ENCODE measurements at places on chromosomes 6 and 20.

DNA sequence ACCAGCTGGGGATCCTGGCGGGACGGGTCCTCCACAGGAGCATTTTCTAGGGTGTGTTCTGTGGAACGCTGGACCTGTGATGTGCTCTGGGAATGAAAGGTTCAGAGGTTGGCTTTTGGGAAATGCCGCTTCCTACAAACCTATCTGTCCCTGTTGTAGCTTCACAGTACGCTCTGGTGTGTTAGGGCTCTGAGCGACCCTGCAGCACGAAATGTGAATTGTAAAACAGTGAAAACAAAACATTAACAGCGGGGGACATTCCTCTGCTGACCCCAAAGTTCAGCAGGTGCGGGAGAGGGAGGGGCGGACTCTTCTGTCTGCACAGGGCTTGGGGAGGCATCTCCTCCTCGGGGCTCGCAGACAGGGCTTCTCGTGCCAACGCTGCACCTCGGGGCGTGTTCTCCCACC is 155.9 kb downstream of the NRN1 start:
- DNase-seq = no peak

GRCh38 chr20:58695084-58695722 is 2.6 kb downstream of the NPEPL1 start:
- no peak for DNase-seq

- DNase-seq = no peak
Measured at GRCh38 chr20:32582659-32583580, 2.2 kb downstream of the NOL4L start.

GRCh38 chr6:169265486-169266131 is 12.0 kb upstream of the THBS2 start:
- no peak for DNase-seq

- DNase-seq = no peak
Measured at GRCh38 chr6:135913785-135914184, 62.3 kb downstream of the PDE7B start.

DNA sequence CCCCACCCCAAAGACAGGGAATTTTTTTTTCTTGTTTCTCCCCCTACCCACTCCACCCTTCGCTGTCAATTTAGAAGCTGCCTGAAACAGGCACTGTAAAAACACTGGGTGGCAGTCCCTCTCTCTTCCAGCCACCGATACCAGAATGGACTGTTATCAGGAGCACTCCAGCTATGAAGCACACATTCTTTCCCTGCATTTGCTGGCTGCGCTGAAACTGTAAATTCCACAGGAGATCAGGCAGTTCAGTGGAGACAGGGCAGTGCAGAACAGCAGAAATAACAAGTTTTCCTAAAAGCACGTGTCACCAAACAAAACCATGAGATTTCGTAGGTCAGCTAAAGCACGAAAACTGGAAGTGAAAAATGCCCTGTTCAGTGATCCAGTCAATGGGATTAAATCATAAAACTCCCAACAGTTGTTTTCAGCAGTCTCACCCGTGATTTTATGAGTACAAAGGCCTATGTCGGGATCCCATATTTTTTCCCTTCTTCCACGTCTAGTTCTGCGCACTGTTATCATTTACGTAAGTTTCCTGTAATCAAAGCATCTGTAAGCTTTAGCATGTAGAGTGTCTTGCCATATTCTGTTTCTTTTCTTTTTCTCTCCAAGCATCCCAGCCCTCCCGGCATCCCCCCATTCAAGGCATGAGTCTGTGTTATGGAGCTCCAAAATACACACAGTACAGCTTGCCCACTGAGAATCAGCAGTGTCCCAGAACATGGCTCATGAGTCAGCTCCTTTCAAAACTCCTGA is 359.9 kb upstream of the EPHA7 start:
- DNase-seq = no peak

DNA sequence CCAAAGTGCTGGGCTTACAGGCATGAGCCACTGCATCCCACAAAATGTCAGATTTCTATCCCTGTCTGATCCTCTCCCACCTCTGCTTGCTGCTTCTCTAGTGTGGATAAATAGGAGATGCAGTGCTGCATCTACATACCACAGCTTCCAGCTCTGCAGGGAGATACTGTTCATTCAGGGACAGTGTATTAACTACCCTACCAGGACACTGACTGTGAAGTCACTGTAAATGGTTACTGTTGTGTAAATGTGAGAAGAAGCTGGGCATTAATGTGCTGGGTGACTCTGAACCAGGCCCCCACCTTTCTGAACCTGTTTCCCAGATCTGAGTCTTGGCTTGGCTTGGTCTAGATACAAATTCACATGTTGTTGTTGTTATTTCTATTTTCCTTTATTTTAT is 488.6 kb upstream of the SULF2 start:
- DNase-seq = no peak

DNA sequence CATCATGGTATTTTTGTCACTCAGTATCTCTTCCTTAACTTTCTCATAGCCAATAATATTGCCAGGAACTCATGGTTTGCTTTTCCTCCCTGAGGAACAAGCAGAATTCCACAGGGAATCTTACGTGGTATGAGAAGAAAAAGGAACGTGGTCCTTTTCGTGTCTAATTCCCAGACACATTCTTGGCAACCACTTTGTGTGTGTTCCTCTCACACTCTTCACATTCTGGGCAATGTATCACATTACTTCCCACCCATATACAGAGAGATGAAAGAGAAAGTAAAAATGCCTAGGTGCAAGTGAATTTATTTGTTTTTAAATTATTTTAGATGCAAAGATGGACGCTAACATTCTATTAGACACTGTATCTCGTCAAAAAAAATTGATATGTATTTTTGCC is 102.7 kb downstream of the PTPRK start:
- DNase-seq = no peak

GRCh38 chr6:133431031-133431430 is 189.9 kb downstream of the EYA4 start:
- no peak for DNase-seq

- no peak for DNase-seq
Measured at GRCh38 chr20:37711001-37711400, 17.2 kb downstream of the CTNNBL1 start.

- no peak for DNase-seq
Measured at GRCh38 chr6:56663344-56663743, 20.7 kb upstream of the DST start.

DNA sequence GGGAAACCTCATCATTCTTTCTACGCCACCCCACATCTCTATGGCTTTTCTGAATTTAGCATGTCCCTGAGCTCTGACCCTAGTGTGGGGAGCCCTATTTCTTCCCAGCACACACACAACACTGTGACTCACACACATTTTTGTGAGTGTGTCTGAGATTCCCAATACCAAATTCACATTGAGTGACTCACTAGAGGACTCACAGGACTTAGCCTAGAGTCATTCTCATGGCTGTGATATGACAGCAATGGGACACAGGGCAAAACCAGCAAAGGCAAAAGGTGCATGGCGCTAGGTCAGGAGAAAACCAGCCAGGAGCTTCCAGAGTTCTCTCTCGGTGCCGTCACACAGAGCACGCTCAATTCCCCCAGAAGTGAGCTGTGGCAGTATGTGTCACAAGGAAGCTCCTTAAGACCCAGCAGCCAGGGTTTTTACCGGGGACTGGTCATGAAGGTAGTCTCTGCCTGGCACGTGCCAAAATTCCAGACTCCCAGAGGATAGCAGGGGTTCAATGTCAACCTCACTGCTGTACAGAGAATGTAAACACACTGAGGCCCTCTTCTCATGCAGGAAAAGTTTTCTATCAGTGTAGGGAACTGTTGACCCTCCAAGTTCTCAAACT is 6.2 kb downstream of the CSTL1 start:
- no peak for DNase-seq

DNA sequence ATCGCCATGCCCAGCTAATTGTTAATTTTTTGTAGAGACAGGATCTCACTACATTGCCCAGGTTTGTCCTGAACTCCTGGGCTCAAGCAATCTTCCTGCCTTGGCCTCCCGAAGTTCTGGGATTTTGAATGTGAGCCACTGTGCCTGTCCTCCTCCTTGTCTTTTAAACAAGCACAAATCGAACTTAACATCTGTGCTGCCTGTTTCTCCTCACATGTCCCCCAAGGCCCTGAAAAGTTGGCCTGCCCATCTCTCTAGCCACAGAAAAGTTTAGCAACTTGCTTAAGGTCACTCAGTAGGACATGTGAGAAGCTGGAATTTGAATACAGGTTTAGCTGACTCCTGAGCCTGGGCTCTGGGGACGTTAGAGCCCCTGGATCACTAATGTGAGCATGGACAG is 115.7 kb upstream of the KCNG1 start:
- no peak for DNase-seq

GRCh38 chr20:31969991-31970390 is 2.0 kb downstream of the XKR7 start:
- no peak for DNase-seq

DNA sequence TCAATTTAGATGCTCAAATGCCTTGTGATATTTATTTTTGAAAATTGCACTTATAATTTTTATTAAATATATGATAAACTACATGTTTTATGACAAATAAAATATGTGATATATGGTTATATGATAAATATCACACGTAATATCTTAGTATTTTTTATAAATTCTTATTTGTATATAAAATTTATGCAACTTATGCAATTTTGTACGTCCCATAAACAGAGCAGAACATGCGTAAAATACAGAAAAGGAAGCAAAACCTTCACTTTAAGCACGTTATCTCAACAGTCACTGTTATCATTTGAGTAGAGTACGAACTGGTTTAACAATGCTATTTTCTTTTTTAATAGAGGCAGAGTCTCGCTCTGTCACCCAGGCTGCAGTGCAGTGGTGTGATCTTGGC is 15.7 kb upstream of the ADRM1 start:
- DNase-seq = no peak

DNA sequence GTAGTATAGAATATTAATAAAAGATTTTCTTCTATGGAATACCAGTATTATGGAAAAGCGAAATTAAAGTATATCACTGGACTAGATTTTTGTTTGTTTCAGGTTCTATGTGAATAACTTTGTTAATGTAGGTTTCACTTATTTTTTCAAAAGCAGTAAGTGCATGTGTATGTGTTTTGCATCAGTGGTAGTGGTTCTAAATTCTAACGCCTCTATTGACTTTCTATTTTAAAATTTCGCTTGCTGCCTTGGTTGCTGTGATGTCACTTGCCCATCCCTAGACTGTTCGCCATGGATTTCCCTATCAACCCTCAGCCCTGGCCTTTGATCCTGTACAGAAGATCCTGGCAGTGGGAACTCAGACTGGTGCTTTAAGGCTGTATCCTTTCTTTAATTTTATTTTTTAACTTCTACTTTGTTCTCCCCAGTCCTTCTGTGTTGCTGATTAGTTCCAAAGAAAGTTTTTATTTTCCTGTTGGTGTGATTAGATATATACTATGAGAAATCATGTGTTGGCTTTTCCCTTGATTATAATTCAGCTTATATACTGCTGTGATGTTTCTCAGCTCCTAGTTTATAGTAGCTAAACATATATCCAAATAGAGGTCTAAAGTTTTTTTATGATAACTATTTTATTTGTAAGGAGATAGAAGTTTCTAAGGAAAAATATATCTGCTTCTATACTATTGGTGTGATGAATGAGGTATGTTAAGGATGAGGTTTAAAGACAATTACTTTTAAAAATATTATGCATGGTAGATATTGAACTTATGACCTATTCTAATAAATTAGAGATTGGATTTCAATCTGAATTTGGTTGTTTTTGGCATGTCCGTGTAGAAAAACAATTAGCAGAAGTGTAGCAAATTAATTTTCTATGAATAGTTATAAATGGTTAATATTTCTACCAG is 1.7 kb downstream of the STXBP5 start:
- DNase-seq = no peak

DNA sequence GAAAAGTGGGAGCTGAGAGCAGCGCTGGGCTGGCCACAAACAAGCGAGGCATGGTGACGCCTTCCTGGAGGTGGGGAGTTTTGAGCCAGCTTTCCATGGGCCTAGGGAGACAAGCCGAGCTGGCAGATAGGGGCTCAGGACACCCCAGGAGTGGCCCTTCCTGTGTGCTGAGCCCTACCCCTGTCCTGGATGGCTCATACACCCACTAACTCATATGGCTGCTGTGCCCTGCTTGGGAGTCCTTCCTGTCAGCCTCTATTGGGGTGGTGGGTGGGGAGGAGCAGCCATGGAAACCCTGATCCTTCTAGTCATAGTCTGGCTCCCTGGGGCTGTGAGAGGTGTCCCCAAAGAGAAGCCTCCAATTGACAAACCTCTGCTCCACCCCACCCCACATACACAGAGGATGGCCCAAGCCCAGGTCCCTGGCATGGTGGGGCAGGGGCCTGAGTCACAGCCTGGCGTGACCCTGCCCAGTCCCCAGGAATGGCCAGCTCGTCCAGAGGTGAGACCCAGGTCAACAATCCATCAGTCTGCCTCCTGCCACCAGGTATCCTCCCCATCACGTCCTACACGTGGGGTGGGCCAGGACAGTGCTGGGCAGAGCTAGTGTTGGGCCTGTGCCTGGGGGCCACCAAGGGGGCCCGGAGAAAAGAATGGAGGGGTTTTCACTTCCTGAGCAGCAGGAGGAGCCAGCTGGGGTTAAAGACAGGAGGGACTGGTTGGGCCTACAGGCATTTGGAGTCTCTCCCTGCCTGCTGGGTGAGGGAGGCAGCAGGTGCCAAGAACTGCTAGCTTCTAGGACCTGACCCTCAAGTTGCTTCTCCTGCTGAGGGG is 52.2 kb downstream of the MRPL14 start:
- DNase-seq = no peak

GRCh38 chr20:10940941-10941340 is 267.1 kb upstream of the JAG1 start:
- DNase-seq = no peak

GRCh38 chr20:3751675-3752385 is 15.7 kb downstream of the ADISSP start:
- DNase-seq = no peak

DNA sequence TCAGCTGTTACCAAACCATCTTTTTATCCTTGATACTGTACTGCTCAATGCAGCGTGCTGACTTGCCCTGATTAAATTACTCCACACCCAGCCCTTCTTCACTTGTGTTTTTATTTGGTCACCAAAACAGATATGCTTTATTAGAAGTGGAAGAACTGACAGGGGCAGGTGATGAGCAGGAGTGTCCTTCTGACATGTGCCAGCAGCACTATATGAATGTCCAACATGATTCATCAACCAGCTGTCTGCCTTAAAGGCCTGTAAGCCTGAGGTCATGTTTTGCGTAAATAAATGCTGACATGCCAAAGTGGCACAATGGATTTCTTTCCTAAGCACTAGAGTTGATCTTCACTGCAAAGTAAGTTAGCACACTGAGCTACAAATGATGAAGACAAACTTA is 15.4 kb downstream of the POPDC3 start:
- DNase-seq = no peak

DNA sequence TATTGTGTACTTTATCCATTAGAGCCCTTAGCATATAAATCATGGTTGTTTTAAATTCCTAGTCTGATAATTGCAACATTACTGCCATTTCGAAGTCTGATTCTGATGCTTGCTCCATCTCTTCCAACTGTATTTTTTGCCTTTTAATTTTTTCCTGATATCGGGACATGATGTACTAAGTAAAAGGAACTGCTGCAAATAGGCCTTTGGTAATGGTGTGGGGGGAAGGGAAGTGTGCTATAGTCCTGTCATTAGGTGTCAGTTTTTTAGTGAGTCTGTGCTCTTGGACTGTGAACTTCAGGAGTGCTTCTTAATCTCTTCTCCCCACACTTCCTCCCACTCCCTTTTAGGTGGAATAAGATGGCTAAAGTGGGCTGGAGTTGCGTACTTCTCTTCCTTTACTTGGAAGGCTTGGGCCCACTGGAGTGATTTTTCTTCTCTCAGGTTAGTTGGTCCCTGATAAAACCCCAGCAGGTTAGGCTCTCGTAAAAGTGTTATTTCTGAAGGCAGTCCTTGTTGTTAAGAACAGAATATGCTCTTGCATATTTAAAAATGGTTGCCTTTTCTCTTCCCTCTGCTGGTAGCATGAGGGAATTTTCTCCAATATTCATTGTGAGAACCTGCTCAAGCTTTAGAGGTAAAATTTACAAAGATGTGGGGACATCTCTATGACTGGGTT is 18.1 kb downstream of the STXBP5 start:
- DNase-seq = no peak

All from Karpas-422 (cell line).